ENCODE measurements at places on chromosomes 7 and 10. TPM values are rescaled to one million over a fixed set of nuclear protein-coding genes. Genes with fewer than 3 reads are reported as not detected.

Gene NME8
- polyA plus RNA-seq: not detected

DNA sequence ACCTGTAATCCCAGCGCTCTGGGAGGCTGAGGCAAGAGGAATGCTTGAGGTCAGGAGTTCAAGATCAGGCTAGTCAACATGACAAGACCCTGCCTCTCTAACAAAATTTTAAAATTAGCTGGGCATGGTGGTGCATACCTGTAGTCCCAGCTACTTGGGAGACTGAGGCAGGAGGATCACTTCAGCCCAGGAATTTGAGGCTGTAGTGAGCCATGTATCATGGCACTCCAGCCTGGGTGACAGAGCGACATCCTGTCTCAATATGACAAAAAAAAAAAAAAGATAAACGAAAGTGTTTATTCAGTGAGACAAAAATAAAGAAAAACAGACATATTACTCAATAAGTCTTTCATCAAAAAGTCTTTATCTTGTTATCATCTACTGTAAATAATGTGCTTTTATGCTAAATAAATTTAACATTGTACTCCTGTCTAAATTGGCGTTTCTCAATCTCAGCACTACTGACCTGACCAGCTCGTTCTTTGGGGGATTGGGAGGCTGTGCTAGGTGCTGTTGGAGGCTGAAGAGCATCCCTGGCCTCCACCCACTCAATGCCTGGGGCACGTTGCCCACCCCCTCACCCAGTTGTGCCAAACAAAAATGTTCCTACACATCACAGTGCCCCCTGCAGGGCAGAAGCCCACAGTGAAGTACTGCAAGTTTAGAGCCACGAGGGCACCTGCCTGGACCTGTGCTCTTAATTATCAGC is 57.7 kb downstream of the NCAPG2 start:
- H3K4me3 ChIP-seq: no peak overlapping the region

DNA sequence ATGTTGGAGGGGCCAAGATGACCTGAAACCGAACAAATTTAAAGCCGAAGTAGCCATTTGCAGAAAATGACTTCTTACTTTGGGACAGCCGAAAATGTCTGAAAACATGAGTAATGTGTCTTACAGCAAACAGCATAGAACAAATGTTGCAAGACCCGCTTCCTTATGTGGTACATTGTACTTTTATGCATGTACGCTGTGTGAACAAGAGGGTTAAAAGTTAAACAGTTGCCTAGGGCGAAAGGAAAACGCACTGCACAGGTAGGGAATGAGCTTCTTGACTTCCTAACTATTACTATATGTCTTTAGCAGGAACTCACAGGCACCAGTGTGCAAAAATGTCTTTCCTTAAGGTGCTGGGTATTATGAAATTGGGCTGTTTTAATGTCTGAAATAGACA is 303.5 kb upstream of the MGMT start:
- H3K4me1 ChIP-seq: no peaks in the 10 kb centered on the region
- no peak overlapping the region for H3K27ac ChIP-seq

DNA sequence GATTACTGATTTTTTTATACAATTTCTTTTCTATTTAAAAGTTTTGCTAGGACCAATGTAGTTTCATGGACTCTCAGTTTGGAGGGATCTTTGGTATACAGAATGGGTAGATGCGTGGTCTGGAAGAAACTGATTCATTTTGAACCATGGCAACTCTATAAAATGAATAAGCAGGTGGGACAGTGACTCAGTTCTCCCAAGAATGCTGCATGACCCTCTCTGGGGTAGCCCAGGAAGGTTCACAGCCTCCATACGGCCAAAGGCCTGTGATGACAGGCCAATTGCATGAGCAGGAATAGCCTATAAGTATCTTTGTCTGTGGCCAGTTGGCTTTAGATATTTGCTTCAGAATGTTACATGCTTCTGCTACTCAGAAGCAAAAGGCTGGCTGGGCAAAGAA is 113.3 kb upstream of the RSU1 start:
- no peaks in the 10 kb centered on the region for H3K4me1 ChIP-seq
- no peak overlapping the region for H3K4me3 ChIP-seq
- H3K27me3 ChIP-seq: no peaks in the 10 kb centered on the region
- no peak overlapping the region for H3K27ac ChIP-seq
- H3K36me3 ChIP-seq: no peaks in the 10 kb centered on the region

GRCh38 chr10:6082496-6083395 is 6.1 kb upstream of the RBM17 start:
- no peak for DNase-seq
- H3K27me3 ChIP-seq: peaks cover 22% of the 10 kb centered on the region
- H3K4me1 ChIP-seq: no peaks in the 10 kb centered on the region
- no peak overlapping the region for H3K27ac ChIP-seq

DNA sequence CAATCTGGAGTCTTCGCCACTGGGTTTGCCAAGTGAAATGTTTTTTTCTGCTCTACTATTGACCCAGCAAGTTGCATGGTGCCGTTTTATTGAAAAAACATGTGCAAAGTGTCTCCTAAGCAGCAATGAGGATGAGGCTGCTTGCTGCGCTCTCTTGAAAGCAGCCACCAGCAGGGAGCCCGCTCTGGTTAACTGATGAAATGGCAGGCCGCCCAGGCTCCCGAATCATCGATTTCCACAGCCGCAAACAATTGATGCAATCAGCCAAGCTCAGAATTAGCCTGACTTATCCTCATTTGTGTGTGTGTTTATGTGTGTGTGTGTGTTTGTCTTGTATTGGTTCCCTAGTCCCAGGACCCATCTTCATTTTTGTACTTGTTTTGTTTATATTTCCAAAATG is 22.2 kb upstream of the LYZL1 start:
- H3K4me3 ChIP-seq: no peak overlapping the region
- H3K27ac ChIP-seq: no peak overlapping the region
- H3K36me3 ChIP-seq: no peaks in the 10 kb centered on the region
- DNase-seq: no peak
